ENCODE measurements at places on chromosomes 3 and 15.

- no peak for DNase-seq
Measured at GRCh38 chr3:40980467-40980866, 218.8 kb upstream of the CTNNB1 start.

GRCh38 chr15:68218847-68219798 is 10.4 kb downstream of the CLN6 start:
- no peak for DNase-seq

DNA sequence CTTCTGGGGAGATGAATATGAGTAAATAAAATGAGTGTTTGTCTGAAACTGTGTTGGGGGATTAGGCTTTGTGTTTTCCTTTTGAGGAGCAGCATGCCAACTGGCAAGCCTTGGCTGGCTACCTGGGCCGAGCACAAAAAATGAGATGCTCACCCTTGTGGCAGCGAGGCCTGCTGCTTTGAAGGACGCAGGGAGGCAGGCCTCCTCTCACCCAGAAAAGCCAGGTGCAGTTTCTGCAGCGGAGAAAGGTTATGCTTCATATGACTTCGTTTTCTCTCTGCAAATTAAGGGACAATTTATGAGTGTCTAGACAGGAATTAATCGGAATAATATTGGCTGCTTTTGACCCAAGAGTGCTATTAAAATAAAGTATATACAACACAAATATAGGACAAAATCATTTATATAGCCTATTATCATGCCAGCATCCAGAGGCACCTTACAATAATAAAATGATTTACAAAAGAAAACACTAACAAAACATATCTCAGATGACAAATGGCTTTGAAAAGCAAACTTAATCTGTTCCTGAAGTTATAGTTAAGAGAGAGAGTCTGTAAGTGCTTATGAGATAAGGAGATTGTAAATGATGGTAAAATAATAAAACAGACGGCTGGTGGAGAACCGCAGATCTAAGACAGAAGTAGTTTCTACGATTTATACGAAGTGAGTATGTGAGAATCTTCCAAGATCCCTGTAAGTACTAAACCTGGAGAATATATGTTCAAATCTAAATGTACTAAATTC is 682.8 kb upstream of the NR2F2 start:
- no peak for DNase-seq

- no peak for DNase-seq
Measured at GRCh38 chr3:32379831-32380500, 11.7 kb upstream of the CMTM7 start.

GRCh38 chr3:17290894-17291293 is 406.1 kb downstream of the PLCL2 start:
- DNase-seq = no peak

DNA sequence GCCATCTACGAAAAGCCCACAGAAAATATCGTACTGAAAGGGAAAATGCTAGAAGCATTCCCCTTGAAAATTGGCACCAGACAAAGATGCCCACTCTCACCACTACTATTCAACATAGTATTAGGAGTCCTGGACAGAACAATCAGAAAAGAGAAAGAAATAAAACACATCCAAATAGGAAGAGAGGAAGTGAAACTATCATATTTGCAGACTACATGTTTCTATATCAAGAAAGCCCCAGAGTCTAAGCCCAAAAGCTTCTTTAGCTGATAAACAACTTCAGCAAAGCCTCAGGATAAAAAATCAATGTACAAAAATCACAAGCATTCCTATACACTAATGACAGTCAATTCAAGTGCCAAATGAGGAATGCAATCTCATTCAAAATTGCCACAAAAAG is 15.6 kb downstream of the OR5K3 start:
- no peak for DNase-seq

- DNase-seq = no peak
Measured at GRCh38 chr3:3023111-3023745, 86.9 kb downstream of the IL5RA start.
